NCI-H1092 treated with DMSO at 0.1 percent for 48 hours (cell line): ENCODE measurements at places on chromosomes 5 and 9.

DNA sequence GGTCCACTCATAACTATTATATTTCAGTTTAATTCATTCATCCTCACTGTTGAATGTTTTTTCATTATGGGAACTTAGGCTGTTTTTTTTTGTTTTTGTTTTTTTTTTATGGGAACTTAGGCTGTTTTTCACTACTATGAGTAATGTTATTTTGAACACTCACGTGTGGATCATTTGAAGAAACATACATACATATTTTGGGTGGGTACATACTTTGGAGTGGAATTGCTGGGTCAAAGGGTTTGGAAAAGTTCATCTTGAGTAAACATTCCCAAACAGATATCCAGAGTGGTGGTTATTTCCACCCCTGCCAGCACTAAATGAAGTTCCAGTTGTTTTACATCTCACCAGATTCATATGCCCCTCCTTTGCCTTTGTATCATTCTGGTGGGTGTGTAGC lies 584.4 kb downstream of the PSAT1 start:
- DNase-seq, result no peak

DNA sequence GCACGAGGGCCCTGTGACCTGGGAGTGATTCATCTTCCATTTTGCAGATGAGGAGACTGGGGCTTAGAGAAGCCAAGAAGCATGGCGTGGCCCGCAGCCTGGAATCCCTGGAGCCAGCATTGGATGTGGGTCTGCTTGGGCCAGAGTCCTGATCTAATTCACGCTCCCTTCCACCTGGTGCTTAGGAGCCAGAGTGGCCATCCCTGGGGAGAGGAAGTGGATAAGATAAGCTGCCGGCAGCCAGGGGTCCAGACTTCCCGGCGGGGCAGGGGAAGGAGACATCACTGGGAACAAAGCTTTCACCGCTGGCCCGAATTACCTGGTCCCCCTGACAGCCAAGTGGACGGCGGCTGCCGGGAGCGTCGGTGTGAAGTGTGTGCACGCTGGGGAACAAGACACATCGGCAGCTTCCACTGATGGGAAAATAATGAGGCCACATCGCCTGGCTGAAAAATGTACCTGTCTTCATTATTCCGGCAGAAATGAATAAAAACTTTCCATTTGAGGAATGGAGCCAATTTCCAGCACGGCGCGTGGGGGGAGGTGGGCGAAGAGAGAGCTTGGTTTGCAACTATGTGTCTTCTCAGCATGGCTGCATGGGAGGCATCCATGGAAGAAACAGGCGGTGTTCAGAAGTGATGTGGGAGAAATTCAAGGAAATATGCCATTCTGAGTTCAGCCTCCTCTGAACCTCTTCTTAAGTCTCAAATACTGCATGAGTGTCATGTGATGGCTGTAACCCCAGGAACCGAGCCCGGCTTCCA lies 78.5 kb downstream of the OLFM1 start:
- no peak for DNase-seq

DNA sequence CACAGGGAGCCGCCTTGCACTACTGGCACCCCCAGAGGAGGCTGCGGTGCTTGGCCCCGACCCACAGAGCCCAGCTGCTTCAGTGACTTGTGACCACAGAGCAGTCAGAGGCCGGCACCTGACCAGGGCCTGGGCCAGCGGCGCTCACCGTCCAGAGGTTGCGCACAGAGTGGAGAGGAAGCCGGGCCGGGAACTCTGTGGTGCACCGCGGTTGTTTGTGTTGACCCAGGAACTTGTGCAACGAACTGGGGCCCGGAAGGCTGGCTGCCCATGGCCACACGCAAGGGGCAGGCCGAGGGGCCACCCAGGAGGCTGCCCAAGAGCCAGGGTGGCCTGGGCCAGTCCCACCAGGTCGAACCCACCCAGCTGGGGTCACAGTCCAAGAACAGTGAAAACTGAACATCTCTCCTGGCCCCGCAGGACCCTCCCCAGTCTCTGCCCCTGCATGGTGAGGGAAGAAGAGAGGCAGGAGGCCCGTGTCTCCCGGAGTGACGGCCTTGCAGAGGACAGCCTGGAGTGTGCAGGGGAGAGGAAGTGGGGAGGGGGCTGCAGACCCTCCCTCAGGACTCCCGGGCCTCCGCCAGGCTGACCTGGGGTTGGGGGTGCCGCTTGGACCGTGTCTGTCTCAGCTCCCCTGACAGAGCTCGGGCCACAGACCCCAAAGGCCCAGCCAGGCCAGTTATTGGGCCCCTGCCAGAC lies 42.8 kb upstream of the EGFL7 start:
- no peak for DNase-seq

GRCh38 chr9:134942011-134942787 lies 24.5 kb upstream of the FCN1 start:
- DNase-seq, result no peak

DNA sequence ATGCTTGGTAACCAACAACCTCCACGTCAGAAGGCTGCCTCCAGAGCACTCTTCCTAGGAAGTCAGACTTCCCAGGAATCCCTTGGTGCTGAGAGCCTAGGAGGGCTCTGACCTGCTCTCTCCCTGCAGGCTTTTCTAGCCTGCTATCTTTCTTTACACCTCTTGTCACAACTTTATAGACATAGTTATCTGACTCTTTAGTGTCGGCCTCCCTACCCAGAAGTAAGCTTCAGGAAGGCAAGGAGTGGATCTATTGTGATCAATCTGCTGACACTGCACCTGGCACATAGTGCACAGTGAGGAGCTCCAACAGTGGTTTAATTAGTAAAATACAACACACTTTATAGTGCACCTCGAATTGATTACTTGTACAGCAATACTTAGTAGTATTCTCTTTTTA lies 2.3 kb downstream of the AFAP1L1 start:
- no peak for DNase-seq

DNA sequence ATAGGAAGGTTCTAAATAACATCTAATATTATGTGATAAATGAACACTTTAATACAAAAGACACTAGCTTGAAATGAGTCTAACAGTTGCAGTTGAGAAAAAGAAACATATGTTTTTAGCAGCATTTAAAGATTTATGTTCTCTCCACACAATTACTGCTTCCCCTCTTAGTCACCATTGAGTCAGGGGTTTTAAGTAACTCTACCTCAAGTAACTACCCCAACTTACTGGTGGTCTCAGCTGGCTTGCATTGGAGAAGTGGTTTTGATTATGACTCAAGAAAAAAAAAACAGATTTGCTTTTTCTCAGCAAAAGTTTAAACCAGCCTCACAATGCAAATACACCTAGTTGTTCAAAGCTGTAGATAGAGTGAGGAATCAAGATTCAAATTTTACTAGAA lies 1216.5 kb upstream of the CDH9 start:
- no peak for DNase-seq

- DNase-seq, result peak; percentile 25
Measured at GRCh38 chr5:113293975-113294310, 140.8 kb downstream of the TSSK1B start.

GRCh38 chr5:54844266-54844665 lies 141.1 kb downstream of the ESM1 start:
- no peak for DNase-seq

DNA sequence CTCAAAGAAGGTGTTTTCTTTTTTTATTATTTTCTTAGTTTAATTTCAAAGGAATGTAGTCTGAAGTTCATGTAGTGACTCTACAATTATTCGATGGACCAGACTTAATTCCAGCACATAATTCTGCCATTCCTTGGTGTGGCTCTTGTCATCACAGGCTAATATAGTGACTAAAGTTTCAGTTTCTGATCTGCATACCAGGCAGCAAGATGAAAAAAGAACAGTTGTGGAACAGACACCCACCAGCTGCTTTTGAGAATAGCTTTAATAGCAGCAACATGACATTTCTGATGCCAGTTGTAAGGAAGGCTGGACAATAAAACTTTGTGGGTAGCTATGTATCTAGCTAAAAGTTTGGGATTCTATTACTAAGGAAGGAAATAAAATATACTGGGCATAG lies 676.3 kb upstream of the GRAMD2B start:
- no peak for DNase-seq
